Kasumi-1 (cell line): ENCODE measurements at places on chromosomes 13 and 19.

DNA sequence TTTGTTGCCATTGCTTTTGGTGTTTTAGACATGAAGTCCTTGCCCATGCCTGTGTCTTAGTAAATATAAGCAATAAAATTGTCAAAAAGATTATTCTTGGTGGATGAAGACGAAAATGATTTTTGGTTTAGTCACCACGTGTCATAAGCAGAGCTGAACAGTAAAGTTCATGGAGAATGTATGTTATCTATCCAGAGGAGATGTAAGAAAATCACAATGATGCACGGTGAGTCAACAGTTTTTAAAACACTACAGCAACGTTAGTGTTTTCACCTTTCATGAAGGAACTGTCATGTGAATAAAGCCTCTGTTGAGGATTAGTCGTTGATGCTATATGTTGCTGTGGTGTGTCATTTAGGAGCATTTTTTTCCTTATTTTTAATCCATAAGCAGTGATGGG lies 137.6 kb downstream of the GPC6 start:
- no peak for DNase-seq

- no peak for DNase-seq
Observed at GRCh38 chr13:75825161-75825560, 189.0 kb downstream of the LMO7 start.

DNA sequence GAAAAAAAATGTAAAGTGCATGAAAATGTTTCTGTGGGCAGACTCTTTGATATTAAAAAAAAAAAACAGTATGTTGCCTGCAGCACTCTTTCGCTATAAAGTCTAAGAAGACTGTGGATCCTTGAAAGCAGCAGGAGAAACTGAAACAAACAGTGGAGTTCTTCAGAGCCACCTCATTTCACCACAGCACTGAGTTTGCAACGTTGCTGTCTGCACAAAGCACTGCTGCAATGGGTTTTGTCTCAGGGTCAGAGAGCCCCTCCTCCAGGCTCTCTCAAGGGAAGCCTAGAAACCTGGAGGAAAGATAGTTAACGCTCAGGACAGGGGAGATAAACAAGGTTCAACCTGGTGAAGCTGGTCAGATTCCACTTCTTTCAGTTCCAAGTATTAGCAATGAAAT lies 248.7 kb downstream of the EFNB2 start:
- no peak for DNase-seq

- DNase-seq = peak; percentile 17
Observed at GRCh38 chr19:54928299-54928698, 19.0 kb downstream of the NLRP7 start.

- DNase-seq = no peak
Observed at GRCh38 chr19:15218501-15218900, 13.7 kb downstream of the EPHX3 start.

DNA sequence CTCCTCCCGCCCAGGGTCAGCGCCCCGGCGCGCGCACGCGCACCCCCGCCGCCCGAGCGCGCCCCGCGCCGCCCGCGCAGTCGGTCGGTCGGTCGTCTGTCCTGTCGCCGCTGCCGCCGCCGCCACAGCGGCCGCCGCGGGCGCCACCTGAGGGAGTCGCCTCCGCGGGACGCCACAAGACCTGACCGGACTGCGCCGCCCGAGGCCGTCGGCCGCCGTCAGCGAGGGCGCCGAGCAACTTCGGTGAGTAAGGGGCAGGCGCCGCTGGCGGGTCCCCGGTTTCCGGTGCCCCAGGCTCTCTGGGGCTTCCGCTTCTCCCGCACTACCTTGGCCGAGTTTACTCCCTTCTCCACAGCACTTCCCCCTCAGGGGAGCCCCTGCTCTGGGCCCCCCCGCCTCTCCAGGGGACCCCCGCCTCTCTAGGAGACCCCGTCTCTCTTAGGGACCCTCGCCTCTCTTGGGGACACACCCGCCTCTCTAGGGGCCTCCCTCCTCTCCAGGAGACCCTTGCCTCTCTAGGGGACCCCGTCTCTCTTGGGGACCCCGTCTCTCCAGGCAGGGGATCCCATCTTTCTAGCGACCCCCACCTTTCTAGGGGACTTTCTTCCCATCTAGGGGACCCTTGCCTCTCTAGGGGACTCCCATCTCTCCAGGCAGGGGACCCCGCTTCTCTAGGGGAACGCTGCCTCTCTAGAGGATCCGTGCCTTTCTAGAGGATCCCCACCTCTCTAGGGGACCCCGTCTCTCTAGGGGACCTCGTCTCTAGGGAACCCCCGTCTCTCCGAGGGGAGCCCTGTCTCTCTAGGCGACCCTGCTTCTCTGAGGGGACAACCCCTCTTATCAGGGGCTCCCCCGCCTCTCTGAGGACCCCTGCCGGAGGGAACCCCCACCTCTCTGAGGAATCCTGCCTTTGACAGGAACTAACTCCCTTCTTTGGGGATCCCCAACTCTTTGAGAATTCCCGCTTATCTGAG lies 19.3 kb upstream of the GATAD2A start:
- peak; percentile 43 for DNase-seq

- no peak for DNase-seq
Observed at GRCh38 chr13:47457626-47458025, 543.4 kb downstream of the SUCLA2 start.

GRCh38 chr13:32501064-32501463 lies 37.5 kb downstream of the N4BP2L2 start:
- DNase-seq = no peak
